B cell (primary cell): ENCODE measurements at places on chromosomes 5 and 9. TPM values are rescaled to one million over a fixed set of nuclear protein-coding genes. Genes with fewer than 3 reads are reported as not detected.

GRCh38 chr5:67617051-67617450 is 420.5 kb upstream of the CD180 start:
- no peak overlapping the region for H3K27ac ChIP-seq
- H3K27me3 ChIP-seq: no peaks in the 10 kb centered on the region
- H3K4me3 ChIP-seq: no peak overlapping the region
- no peak for DNase-seq
- no peaks in the 10 kb centered on the region for H3K4me1 ChIP-seq

PCDHGA5 gene
- total RNA-seq: 1.7 and 1.8 TPM in 2 replicates

SV2C gene
- total RNA-seq: 0.07 TPM in 1 of 2 replicates, not detected in the other

GBGT1 gene
- 52.7 and 57.9 TPM in 2 replicates for total RNA-seq

PHF24 gene
- not detected in 2 replicates for total RNA-seq

IL5 gene
- total RNA-seq: not detected in 2 replicates

LRRC26 gene
- not detected in 2 replicates for total RNA-seq

- H3K36me3 ChIP-seq: no peaks in the 10 kb centered on the region
- no peaks in the 10 kb centered on the region for H3K4me1 ChIP-seq
- no peak overlapping the region for H3K4me3 ChIP-seq
- no peak overlapping the region for H3K27ac ChIP-seq
- DNase-seq: no peak
These were observed 124.3 kb upstream of the NR3C1 start for GRCh38 chr5:143527808-143528207.

SLC44A1 gene
- total RNA-seq: 16.2 and 17.7 TPM in 2 replicates

DNA sequence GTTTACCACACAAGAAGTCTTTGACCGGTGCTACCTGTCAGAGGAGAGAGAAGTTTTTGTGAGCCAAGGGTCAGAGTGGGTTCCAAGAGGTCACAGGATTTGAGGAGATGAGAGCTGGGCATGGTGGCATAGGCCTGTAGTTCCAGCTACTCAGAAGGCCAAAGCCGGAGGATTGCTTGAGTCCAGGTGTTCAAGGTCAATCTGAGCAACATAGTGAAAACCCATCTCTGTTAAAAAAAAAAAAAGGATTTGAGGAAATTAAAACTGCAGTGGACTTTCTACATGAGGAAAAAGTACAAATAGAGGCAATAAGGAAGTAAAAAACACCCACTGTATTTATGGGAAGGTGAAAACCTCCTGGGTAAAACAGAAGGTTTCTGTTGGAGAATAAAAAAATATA is 63.8 kb downstream of the PHAX start:
- H3K27ac ChIP-seq: no peak overlapping the region
- H3K36me3 ChIP-seq: no peaks in the 10 kb centered on the region
- DNase-seq: no peak
- H3K27me3 ChIP-seq: no peaks in the 10 kb centered on the region

DNA sequence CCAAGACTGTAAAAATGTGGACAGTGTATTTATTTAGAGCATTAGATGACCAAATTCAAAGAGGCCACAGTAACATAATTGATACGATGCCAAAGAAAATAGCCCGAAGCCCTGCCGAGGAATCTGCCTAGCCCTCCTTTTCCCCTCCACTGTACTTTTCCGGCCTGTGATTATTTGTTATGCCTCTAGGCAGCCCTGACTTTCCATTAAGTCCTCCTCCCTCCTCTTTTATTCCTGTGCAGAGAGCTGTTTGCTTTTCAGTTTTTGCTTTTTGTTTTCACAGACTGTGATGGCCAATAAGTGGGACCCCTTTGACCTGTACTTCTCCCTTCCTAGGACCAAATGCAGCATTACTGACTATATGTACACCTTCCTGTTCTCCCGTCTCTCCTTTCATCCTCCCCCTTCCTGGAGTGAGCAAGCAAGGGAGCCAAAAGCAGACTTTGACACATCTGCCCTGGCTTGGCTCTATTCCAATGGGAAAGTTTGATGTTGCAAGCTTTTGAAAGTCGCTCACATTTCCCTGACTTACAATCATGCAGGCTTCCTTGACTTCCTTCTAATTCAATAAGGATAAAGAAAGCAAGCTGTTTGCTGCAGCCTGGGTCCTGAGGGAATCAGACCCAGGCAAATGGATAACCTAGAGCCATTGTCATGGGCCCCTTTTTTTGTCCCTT is 76.1 kb downstream of the NREP start:
- DNase-seq: no peak
- H3K36me3 ChIP-seq: no peaks in the 10 kb centered on the region
- no peak overlapping the region for H3K4me3 ChIP-seq
- H3K27me3 ChIP-seq: no peaks in the 10 kb centered on the region

UNC5A gene
- not detected in 2 replicates for total RNA-seq
